ENCODE measurements at places on chromosomes 7 and 10.

DNA sequence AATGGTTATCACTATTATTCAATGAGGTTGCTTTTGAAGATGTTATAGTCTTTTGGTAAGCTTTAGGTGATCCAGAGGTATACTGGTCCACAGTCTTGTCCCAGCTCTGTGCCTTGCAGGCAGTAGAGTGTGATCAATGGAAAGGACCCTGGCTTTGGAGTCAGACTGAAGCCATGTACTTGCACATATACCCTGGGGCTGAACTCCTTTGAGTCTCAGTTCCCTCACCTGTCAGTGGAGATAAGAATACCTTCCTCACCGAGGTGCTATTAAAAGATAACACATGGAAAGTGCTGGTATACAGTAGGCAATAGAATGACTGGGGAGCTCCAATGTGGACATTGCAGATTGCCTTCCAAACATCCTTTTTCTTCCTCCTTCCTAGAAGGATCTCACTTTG is 16.0 kb upstream of the PDLIM1 start:
- DNase-seq: no peak

DNA sequence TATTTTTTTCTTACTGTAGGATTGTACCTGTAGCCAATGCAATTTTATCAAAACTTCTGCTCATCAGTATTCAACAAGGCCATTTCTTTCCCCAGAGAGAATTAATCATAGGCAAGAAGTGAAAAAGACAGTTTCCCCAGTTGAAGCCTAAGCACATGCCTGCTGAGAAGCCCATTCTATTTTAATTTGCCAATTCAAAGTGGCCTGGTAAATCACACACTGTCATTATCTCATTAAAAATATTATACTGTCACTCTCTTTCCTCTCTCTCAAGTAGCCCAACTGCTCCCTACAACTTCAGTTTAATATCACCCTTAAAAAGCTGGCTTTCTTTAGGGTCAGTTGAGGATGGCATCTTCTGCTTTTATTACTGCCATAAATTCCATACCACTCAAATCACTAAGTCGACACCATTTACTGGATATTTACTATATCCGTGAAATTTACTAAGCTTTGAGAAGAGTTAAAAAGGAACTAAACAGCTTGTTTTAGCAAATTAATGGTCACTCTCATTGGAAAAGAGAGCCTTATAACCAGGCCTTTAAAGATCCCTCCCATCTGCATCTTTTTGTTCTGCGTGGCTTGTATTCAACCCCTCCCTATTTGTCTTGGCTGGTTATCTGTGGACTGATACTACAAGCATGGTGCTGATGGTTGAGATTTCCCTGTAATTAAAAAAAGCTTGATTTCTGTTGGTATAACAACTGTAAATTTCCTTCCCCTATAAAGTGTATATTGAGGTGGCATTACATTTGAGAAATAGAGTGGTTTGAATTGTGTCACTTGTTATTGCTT is 30.6 kb downstream of the COL28A1 start:
- no peak for DNase-seq

- no peak for DNase-seq
Observed at GRCh38 chr10:113573368-113573767, 20.5 kb downstream of the HABP2 start.

DNA sequence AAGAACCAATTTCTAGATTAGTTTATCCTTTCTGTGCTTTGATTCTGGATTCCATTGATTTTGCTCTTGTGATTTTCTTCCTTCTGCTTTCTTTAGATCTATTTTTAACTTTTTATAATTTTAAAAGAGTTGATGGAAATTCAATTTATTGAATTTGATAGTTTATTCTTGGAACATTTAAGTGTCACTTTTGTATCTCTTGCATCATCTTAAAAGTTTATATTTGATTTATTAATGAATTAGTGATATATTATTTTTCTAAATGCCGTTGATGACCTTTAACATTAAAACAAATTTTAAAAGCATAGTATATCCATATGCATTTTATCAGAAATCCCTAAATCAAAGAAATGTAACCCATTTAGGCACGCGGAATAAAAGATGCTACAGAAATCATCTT is 26.9 kb downstream of the DMTF1 start:
- DNase-seq: no peak

- DNase-seq: no peak
Observed at GRCh38 chr7:57651006-57651405, 201.0 kb downstream of the ZNF716 start.

GRCh38 chr10:128062331-128062880 is 63.8 kb downstream of the MKI67 start:
- DNase-seq: peak; percentile 55

DNA sequence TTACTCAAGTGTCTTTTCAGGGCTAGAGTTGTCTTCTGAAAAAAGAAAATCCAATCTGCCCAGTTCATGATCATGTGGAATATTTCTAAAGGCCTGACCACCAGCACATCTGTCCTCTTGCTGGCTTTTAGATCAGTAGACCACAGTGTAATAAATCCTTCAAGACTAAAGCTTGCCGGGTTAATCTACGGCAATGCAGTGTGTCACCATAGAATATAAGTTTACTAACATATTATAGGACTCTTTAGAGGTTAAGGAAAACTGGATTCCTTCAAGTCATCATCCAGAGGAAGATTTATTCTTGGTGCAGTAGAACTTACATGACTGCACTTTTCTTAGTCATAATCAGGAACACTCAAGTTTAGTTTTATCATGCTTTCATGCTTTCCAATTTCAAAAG is 349.5 kb downstream of the SEMA3D start:
- no peak for DNase-seq

DNA sequence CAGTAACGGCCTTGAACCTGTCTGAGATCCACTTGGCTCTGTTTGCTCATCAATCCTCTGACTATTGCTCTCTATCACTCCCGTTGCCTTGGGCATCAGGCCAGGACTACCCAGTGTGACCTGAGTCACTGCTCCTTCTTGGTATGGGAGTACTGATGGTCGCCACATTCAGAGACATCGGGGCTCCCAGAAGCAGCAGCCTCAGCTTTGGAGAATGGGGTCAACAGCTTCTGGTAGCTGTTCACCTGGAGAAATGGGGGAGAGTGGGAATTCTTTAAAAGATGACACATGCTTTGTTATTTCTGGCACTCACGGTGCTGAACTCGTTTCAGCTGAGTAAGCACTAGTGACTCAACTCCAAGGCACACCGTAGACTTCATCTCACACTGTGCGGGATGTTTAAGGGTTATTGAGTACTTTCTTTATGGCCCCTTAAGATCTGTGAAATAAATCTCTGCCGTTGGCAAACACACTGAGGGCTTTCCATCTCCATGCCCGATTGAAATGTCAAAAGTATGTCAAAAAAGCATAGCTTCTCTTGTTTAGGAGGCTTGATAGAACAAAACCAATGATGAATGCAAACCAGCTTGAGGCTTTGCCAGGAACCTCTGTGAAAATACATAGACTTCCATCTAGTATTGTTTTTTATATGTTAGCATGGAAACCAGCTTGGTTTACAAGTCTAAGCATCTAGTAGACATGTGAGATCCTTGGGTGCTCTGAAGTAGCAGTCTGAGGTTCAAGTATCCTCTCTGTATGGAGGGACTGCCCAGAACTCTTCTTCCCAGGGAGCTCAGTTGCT is 333.1 kb downstream of the CXCL12 start:
- DNase-seq: no peak

DNA sequence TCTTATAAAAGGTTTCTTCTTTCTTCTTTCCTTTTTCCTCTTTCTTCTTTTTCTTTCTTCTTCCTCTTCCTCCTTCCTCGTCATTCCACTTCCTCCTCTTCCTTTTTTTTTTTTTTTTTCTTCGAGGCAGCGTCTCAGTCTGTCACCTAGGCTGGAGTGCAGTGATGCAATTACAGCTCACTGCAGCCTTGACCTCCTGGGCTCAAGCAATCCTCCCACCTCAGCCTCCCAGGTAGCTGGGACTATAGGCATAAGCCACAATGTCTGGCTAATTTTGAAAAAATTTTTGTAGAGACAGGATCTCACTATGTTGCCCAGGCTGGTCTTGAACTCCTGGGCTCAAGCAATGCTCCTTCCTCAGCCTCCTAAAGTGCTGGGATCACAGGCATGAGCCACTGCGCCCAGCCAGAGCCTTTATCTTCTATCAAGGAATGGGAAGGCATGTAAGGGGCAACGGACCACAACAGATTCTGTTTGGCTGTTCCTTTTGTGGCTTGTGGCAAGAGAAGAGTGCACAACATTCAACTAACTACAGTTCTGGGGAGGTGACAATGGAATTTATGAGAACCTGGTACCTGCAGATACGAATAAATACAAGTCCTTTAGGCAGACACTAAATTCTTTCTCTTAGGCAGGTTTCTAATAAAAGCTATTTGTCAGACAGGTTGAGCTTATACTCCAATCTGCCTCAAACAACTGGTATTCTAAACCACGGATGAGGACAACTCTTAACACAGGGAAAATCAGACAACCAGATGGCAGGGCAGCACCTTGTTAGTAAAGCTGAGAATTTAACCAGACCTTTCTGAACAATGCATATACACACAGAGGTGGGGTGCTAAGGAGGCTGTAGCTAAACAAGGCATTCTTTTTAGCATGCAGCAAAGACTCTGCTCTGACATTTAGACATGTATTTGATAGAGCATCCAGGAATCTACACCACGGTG is 100.3 kb downstream of the DOCK4 start:
- DNase-seq: no peak

DNA sequence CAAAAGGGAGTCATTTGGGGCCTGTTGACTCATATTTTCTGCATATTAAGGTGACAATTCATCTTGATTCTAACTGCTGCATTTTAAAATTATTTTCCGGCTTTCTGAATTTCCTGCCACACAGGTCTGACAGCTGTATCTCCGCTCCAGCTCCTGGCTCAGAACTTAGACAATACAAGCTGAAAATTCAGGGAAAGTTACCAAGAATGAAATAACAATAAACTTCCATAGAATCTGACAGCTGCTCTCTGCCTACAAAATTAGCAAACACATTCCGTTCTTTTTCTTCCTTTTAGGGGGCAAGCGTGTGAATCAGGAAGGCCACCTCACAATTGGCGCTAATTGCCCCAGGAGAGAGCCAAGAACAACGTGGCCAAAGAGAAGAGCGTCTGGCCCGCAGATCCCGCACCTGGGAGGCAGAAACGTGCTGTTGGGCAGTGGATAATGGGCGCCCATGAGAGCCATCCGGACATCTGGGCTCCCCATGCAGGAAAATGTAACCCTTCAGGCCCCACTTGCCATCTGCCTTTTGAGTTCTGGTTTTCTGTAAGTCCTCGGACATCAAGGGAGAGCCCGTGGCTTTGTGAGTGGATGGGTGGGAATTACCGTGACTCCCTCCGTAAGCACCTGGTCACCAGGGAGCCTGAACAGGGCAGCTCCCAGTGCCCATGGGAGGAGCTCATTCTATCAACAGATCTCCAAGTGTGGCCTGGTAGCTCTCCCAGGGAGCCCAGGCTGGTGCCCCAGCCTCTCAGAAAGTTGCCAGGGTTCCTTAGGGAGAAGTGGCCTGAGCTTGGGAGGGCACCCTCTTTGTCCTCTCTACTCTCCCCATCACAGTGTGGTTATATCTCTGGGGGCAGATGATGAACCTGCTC is 5.0 kb downstream of the CLRN3 start:
- DNase-seq: no peak

DNA sequence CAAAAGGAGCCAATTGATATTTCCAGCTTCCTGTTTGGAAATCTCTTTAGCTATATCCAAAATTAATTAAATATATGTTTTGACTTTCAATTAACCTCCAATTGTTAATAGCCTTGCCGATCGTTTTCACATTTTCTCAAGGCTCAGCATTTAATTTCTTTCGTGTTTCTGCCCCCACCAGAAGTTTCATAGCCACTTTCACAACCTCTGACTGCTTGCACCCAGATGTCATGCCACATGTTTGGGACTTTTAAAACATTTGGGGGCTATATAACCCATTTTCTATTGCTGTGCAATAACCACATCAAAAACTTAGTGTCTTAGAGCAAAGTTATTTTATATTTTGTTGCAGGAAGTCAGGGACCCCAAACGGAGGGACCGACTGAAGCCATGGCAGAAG is 510.6 kb upstream of the CNTNAP2 start:
- DNase-seq: no peak

- no peak for DNase-seq
Observed at GRCh38 chr10:4125776-4126175, 340.8 kb upstream of the KLF6 start.

- no peak for DNase-seq
Observed at GRCh38 chr10:7773845-7774801, 13.7 kb downstream of the KIN start.

DNA sequence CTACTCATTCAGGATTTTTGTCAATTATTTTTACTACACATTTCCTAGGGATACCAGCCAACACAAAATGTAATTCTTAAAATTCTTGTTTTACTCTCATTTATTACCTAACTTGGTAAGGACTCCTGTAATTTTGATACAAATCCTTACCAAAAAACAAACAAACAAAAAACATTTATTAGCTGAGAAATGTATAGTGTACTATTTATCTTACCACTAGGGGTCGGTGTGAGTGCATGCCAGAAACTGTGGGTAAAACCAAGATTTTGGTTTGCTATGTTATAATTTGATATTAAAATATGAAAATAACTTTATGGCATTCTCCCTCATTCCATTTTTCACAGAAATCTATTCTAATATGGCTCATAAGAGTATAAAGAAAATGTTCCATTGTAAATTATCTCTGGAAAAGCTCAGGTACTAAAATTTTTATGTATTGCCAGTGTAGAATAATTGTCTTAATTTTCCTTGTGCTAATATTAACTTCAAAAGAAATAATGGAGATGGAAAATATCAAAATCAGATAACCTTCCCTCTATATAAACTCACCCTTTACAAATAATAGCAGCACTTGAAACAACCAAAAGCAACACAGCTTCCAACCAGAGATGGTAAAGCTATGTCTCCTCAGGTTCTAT is 290.8 kb upstream of the PCDH15 start:
- DNase-seq: no peak

DNA sequence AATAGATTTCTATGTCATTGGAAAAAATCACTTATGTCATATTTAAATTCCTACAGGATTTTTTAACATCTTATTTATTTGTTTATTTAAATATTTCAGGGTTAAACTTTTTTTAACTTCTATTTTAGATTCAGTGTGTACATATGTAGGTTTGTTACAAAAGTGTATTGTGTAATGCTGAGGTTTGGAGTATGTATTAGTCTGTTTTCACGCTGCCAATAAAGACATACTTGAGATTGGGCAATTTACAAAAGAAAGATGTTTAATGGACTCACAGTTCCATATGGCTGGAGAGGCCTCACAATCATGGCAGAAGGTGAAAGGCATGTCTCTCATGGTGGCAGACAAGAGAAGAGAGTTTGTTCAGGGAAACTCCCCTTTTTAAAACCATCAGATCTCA is 65.4 kb downstream of the MGAM2 start:
- DNase-seq: no peak

GRCh38 chr10:128713471-128713870 is 587.2 kb upstream of the MKI67 start:
- DNase-seq: no peak

GRCh38 chr7:3232228-3232627 is 68.8 kb upstream of the SDK1 start:
- DNase-seq: no peak

- no peak for DNase-seq
Observed at GRCh38 chr10:85222300-85222699, 893.9 kb downstream of the CCSER2 start.

GRCh38 chr7:7100432-7100849 is 81.9 kb upstream of the C1GALT1 start:
- peak; percentile 28 for DNase-seq

GRCh38 chr7:584122-584465 is 64.4 kb upstream of the PDGFA start:
- no peak for DNase-seq
